HCT116 (cell line): ENCODE measurements at places on chromosomes 11 and 22. TPM values are rescaled to one million over a fixed set of nuclear protein-coding genes. Genes with fewer than 3 reads are reported as not detected.

The FAT3 gene
- total RNA-seq: 0.02 TPM

The GGT5 gene
- total RNA-seq: 0.57 TPM

The MCHR1 gene
- not detected for total RNA-seq

The MS4A7 gene
- total RNA-seq: 0.22 TPM

The ART5 gene
- total RNA-seq: 5.6 TPM

The PRG3 gene
- not detected for total RNA-seq

DNA sequence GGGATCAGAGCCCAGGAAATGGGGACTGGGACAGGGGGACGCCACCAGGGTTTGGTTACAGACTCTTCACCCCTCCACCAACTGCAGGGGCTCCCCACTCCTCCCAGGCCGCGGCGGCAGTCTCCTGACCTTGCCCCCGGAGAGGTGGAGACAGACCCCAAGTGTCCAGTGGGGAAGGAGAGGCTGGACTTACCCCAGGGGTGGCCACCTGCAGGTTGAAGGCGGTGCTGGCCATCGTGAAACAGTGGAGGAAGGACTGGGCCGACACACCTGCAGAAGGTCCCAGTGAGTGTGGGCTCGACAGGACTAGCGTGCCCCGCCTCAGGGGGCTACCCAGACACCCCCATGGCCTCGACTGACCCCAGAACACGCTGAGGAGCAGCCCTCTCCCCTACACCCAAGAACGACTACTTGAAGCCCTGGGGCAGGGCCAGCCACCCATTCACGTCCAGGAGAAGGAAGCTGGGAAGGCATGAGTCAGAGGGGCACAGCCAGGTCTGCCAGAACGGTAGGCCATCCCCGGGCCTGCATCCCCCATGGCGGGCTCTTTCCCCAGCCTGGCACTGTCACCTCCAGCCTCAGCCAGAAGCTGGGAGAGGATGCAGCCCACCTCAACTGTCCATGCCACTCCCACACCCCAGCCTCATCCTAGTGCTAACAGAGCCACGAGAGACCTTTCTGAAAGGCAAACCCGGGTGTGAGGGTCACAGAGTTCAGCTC lies 2.3 kb downstream of the GATD1 start:
- H3K27me3 ChIP-seq: no peaks in the 10 kb centered on the region
- peaks cover 18% of the 10 kb centered on the region for H3K36me3 ChIP-seq
- peak overlapping the region; percentile 9 for H3K4me3 ChIP-seq
- DNase-seq: no peak
- H3K4me1 ChIP-seq: peaks cover 32% of the 10 kb centered on the region

DNA sequence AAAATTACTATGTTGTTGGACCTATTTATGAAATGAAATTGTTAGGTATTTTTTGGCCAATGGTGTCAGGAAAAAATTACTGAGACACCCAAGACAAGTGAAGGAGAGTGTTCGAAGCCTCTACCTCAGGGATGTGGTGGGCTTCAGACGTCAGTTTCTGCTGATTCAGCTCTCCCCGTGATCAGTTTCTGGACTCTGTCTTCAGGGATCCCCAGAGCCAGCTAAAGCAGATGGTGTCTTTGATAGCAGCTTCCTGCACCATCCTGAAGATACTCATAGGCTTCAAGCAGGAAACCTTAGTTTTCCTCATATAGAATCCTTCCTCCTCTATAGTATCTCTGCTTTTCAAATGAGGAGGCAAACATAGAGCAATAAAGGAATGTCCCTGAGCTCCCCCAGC lies 7.4 kb downstream of the CD248 start:
- DNase-seq: no peak
- no peak overlapping the region for H3K4me3 ChIP-seq
- peaks cover 16% of the 10 kb centered on the region for H3K4me1 ChIP-seq
- no peaks in the 10 kb centered on the region for H3K36me3 ChIP-seq
- no peak overlapping the region for H3K27ac ChIP-seq

GRCh38 chr11:73397468-73398131 lies 21.4 kb downstream of the RELT start:
- H3K27me3 ChIP-seq: no peaks in the 10 kb centered on the region
- no peak for DNase-seq
- no peak overlapping the region for H3K4me3 ChIP-seq
- H3K4me1 ChIP-seq: no peaks in the 10 kb centered on the region
- H3K36me3 ChIP-seq: peaks cover 2% of the 10 kb centered on the region; the same call in 1 of the 2 replicates
- H3K27ac ChIP-seq: no peak overlapping the region

GRCh38 chr22:27195494-27195893 lies 538.1 kb downstream of the MIAT start:
- no peak for DNase-seq
- H3K4me1 ChIP-seq: no peaks in the 10 kb centered on the region
- no peak overlapping the region for H3K27ac ChIP-seq
- H3K27me3 ChIP-seq: no peaks in the 10 kb centered on the region
- H3K36me3 ChIP-seq: no peaks in the 10 kb centered on the region

GRCh38 chr22:38424525-38425080 lies 30.4 kb downstream of the KCNJ4 start:
- H3K36me3 ChIP-seq: no peaks in the 10 kb centered on the region
- H3K27ac ChIP-seq: no peak overlapping the region
- no peak overlapping the region for H3K4me3 ChIP-seq
- DNase-seq: no peak
- no peaks in the 10 kb centered on the region for H3K27me3 ChIP-seq

- peaks cover 2% of the 10 kb centered on the region for H3K4me1 ChIP-seq
- no peak overlapping the region for H3K4me3 ChIP-seq
- DNase-seq: no peak
- no peaks in the 10 kb centered on the region for H3K27me3 ChIP-seq
Measured at GRCh38 chr22:25754527-25755202, 12.7 kb downstream of the MYO18B start.

GRCh38 chr11:43997022-43997660 lies 50.6 kb upstream of the ACCSL start:
- no peak for DNase-seq
- no peaks in the 10 kb centered on the region for H3K4me1 ChIP-seq
- H3K4me3 ChIP-seq: no peak overlapping the region
- H3K27me3 ChIP-seq: 0 out of 2 replicates have a peak, but pooled peaks cover 2% of the 10 kb centered on the region
- no peaks in the 10 kb centered on the region for H3K36me3 ChIP-seq
- H3K27ac ChIP-seq: no peak overlapping the region

- no peak overlapping the region for H3K27ac ChIP-seq
- H3K36me3 ChIP-seq: no peaks in the 10 kb centered on the region
- H3K27me3 ChIP-seq: no peaks in the 10 kb centered on the region
- no peak for DNase-seq
- H3K4me3 ChIP-seq: no peak overlapping the region
Measured at GRCh38 chr11:79437278-79437980, 3.4 kb downstream of the TENM4 start.

DNA sequence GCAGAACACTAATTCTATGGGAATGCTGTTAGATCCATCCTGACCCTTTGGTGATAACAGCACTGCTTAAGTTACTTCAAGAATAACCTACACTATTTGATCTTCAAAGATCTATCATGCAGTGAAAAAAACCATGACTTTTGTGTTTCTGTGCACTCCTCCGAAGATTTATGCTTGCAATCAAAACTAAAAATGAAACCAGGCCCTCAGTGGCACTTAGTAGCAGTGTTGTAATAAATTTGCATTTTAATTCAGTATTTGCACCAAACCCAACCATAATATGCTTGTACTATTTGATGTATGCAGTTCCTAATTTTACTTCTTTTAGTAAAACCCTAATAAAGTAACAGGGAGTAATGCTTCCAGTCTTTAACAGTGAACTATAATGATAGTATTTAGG lies 130.7 kb downstream of the SOX6 start:
- H3K4me1 ChIP-seq: no peaks in the 10 kb centered on the region
- no peak for DNase-seq
- H3K36me3 ChIP-seq: no peaks in the 10 kb centered on the region
- H3K27me3 ChIP-seq: peaks cover 4% of the 10 kb centered on the region; the same call in 1 of the 2 replicates

DNA sequence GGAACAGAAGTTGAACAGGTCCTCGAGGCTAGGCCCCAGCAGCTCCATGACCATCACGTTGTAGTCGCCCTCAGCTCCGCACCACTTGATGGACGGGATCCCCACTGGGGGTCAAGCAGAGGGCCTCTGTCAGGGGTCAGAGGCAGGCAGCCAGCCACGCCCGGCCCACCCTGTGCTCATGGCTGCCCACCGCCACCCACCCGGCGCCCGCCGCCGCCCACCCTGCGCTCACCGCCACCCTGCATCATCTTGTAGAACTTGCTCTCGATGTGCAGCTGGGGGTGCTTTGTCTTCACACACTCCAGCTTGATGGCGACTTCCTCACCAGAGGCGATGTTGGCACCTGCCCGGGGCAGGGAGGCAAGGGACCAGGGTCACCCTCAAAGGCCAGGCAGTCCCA lies 14.3 kb downstream of the CSNK1E start:
- DNase-seq: no peak
- H3K27me3 ChIP-seq: no peaks in the 10 kb centered on the region
- peaks cover 66% of the 10 kb centered on the region for H3K36me3 ChIP-seq
- H3K4me1 ChIP-seq: peaks cover 22% of the 10 kb centered on the region; the same call in 1 of the 2 replicates
- H3K4me3 ChIP-seq: no peak overlapping the region

GRCh38 chr11:30859669-30860068 lies 273.5 kb upstream of the MPPED2 start:
- no peak overlapping the region for H3K4me3 ChIP-seq
- no peak overlapping the region for H3K27ac ChIP-seq
- no peaks in the 10 kb centered on the region for H3K4me1 ChIP-seq
- DNase-seq: no peak
- peaks cover 30% of the 10 kb centered on the region for H3K27me3 ChIP-seq

DNA sequence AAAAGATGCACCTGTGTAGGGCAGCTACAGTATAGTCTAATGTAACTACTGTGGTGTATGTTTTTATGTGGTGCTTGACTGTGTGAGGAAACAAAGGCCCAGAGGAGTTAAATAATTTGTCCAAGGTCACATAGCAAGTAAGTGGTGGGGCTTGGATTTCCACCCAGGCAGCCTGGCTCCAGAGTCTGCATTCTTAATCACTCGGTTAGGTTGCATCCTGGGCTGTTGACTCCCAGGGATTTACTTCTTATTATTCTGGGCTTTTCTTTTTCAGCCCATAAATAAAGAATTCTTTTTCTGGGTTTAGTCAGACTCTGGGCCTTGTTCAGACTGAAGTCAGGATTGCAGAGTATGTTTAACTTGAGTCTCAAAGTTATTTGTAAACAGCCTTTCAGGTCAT lies 82.1 kb downstream of the ARHGAP42 start:
- no peak overlapping the region for H3K27ac ChIP-seq
- H3K4me3 ChIP-seq: no peak overlapping the region
- no peaks in the 10 kb centered on the region for H3K36me3 ChIP-seq
- peaks cover 15% of the 10 kb centered on the region for H3K4me1 ChIP-seq

DNA sequence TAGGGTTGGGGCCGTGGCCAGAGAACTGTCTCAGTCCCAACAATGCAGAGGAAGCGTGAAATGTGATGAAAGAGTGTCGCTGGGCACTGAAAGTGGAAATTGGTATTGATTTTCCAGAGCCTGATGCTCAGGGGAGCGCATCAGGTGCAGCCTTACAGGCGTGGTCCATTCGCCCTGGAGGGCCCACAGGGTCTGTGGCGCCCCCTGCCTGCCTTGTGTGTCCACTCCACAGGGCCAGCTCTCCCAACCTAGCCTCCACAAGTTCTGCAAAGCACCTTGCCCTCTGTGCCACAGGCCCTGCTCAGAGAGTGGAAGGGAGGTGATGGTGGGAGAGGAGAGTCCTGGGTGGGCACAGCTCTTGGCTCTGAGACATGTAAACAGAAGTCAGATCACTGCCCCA lies 54.9 kb upstream of the LMO1 start:
- no peak overlapping the region for H3K4me3 ChIP-seq
- H3K27me3 ChIP-seq: no peaks in the 10 kb centered on the region
- H3K36me3 ChIP-seq: no peaks in the 10 kb centered on the region
- no peaks in the 10 kb centered on the region for H3K4me1 ChIP-seq

DNA sequence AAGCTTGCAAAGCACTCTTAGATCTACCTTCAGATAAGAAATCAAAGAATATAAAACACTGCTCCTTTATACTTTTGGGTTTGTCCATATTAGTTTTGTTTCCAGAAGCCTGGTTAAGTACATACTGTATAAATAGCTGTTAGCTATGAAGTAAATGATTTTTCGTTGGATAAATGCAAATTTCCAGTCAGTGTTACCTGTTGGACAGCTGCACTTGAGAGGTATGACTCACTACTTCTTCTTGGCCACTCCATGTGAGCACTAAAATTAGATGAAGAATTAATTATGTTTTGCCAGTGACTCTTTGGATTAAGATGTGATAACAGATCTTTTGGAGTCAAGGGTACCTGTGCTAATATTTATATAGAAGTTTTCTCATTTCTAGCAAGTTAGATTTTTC lies 9.5 kb upstream of the TSG101 start:
- H3K36me3 ChIP-seq: no peaks in the 10 kb centered on the region; the same call in 1 of the 2 replicates
- H3K27ac ChIP-seq: no peak overlapping the region
- H3K4me3 ChIP-seq: no peak overlapping the region
- no peaks in the 10 kb centered on the region for H3K27me3 ChIP-seq
- no peaks in the 10 kb centered on the region for H3K4me1 ChIP-seq

DNA sequence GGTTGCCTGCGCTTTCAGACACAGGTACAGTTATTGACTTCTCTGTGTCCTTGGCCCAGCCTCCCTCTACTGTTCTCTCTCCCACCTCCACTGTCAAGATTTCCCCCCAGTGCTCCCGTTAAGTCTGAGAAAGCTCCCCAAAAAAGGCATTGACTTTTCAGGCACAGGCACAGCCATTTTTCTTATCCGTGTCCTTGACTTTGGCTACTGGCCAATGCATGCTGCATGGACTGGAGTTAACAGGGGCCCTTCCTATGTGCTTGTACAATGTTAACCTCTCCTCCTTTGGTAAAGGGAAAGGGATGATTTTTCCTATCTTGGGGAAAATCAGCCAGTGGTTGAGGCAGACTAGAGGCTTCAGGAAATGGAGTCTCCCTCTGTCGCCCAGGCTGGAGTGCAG lies 4.3 kb downstream of the APOL5 start:
- no peak overlapping the region for H3K4me3 ChIP-seq
- H3K27ac ChIP-seq: no peak overlapping the region
- DNase-seq: no peak

GRCh38 chr22:36253523-36254490 lies 874 bp downstream of the APOL1 start:
- H3K27me3 ChIP-seq: no peaks in the 10 kb centered on the region
- DNase-seq: no peak
- no peaks in the 10 kb centered on the region for H3K4me1 ChIP-seq
- no peak overlapping the region for H3K27ac ChIP-seq

DNA sequence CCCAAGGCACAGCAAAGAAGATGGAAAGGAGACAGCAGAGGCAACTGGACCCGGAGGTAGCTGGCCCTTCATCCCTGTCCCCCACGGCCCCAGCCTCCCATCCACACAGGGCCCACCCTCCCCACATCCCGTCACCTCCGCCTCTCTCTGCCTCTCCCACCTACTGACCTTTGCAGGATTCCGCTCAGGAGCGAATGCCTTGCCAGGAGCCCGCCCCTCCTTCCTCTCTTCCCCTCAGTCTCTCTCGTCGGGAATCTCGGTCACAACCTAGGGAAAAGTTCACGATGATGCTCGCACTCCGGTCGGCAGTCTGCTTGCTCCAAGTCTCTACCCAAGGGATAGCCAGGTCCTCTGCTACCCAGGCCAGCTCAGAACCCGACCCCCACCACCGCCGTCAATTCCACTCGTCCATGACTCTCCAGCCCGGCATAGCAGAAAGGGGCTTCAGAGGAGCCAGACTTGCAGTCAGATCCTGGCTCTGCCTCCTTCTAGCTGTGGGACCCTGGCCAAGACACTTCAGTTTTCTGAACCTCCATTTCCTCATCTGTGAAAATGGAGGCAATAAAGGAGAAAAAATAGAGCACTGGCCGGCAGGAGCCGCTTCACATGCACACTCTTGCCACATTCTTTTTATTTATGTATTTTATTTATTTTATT lies 10.2 kb downstream of the AHNAK start:
- H3K27me3 ChIP-seq: no peaks in the 10 kb centered on the region
- H3K4me1 ChIP-seq: peaks cover 34% of the 10 kb centered on the region
- no peak overlapping the region for H3K4me3 ChIP-seq
- DNase-seq: no peak
